ENCODE measurements at places on chromosomes 3 and 15.

DNA sequence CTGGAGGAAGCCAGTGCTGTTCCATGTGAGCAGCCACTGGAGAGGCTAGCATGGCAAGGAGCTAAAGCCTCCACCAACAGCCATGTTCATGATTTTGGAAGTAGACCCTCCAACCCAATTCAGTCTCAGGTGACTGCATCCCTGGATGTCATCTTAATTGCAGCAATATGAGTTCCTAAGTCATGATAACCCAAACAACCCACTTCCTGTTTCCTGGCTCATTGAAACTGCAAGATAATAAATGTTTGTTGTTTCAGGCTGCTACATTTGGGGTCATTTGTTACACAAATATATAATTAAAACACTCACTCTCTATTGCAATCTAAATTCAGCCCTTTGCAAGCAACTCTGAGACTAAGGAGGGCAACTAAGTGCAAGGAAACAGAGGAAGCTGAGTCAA is 62.4 kb upstream of the SLC24A5 start:
- no peak for DNase-seq

DNA sequence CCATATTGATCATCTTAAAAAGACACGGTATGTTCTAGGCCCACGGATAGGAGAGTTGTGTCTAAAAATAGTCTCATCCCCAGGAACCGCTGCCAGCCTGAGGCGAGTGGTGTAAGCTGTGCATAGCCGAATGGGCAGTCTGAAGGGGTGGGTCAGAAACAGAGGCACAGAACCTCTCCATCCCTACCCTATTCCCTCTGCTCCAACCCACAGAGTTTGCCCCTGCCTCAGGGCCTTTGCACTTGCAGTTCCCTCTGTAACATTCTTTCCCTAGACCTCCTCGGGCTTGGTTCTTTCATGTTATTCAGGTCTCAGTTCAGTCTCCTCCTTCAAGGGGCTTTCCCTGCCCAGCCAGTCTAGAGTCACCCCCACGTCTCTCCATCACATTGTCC is 4.8 kb downstream of the SCN5A start:
- no peak for DNase-seq

DNA sequence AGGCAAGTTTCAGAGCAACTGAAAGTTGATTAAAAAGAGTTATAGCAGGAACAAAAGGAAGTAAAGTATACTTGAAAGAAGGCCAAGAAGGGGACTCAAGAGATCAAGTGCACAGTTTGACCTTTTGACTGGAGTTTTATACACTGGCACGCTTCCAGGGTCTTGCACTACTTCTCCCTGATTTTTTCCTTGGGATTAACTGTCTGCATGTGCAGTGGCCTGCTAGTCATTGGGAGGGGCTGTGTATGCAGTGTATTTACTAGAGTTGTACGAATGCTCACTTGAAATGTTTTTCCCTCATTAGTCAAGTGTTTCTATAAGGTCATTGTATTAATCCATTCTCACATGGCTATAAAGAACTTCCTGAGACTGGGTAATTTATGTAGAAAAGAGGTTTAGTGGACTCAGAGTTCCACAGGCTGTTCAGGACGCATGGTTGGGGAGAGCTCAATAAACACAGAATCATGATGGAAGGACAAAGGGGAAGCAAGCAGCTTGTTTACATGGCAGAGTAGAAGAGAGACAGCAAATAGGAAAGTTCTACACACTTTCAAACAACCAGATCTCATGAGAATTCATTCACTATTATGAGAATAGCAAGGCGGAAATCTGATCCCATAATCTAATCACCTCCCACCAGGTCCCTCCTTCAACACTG is 571.8 kb downstream of the ZPLD1 start:
- DNase-seq: no peak

- DNase-seq: no peak
Observed at GRCh38 chr3:155308831-155309230, 15.3 kb upstream of the STRIT1 start.

DNA sequence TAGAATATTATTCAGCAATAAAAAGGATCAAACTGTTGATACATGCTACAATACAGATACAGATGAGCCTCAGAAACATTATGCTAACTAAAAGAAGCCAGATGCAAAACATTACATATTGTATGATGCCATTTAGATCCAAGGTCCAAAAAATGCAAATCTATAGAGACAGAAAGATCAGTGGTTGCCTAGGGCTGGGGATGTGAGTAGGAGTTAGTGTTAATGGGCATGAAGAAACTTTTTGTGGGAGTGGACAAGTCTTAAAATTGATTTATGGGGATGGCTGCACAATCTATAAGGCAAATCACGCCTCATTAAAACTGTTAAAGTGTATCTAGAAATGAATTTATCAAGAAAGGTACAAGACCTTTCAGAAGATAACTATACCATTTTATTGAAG is 45.0 kb downstream of the EHHADH start:
- no peak for DNase-seq

DNA sequence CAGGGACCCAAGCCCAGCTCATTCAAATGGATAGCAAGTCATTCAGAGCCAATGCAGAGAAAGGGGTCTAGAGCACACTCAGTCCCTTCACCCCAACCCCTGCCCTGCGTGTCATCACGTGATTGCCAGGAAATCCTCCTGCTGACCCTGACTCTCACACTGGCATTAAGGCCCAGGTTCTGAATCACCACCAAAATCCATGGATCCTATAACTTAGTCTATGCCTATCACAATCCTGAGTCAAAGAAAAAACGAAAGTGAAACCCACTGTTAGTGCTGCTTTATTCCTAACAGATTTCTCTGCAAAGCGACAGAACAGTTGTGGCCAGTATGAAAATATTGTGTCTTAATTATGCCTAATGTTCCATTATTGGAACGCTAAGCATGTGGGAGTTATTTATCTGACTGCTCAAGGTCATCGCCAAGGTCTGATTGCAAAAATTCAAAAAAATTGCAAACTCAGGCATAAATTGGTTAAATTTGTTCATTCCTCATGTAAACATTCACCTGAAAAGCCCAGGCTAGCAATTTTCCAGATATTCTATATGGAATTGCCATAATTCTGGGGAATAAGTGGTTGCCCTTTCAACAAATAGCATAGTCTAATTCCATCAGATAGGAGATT is 108.7 kb upstream of the EIF1B start:
- no peak for DNase-seq

GRCh38 chr3:141407047-141407446 is 38.7 kb downstream of the ZBTB38 start:
- DNase-seq: no peak

DNA sequence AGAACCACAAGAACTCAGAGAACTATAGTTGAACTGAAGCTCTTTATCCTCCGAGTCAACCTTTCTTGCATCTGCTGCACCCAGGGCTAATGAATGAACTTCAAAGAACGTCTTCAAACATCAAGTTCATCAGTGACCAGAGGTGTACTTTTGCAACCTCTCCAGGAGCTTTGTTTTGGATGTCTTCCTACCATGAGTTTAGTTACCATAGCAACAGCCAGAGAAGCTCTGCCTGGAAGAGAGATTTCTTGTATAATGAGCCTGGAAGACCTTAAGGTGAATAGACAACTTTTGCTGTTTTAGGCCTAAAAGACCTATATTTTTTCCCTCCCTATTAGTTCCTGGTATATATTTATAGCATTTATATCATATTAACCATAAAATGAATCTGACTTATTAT is 9.1 kb downstream of the ACTC1 start:
- DNase-seq: no peak

DNA sequence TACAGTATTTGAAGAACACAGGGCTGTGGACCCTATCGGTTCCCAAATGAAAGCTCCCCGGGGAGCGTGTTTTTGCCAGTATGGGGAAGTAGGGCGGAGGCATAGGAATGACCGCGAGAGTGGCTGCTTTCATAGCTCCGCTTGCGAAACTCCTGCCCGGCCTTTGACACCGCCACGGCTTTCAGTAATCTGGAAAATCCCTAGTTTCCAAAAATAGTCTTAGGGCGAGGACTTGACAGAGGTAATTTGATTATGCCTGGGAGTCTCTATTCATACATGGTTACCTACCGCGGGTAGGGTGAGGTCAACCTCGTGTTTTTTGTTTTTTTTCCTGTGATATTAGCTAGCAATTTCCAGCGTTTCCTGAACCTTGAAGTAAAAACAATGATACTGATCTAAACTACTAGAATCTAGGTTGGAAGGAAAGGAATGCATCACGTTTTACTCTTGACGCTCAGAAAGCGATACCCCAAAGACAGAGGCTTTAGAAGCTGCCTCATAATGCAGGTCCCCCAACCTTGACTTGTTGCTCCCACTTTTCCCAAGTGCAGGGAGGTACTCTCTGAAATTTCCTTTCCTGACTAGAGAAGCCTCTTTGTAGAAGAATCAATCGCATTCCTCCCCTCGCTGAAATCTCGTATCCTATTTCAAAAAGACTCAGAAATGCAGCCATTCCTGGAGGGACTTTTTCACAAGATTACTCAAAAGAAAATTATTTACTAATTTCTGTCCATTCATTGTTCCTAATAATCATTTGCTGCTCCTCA is 894 bp upstream of the CCNL1 start:
- DNase-seq: peak; percentile 60

DNA sequence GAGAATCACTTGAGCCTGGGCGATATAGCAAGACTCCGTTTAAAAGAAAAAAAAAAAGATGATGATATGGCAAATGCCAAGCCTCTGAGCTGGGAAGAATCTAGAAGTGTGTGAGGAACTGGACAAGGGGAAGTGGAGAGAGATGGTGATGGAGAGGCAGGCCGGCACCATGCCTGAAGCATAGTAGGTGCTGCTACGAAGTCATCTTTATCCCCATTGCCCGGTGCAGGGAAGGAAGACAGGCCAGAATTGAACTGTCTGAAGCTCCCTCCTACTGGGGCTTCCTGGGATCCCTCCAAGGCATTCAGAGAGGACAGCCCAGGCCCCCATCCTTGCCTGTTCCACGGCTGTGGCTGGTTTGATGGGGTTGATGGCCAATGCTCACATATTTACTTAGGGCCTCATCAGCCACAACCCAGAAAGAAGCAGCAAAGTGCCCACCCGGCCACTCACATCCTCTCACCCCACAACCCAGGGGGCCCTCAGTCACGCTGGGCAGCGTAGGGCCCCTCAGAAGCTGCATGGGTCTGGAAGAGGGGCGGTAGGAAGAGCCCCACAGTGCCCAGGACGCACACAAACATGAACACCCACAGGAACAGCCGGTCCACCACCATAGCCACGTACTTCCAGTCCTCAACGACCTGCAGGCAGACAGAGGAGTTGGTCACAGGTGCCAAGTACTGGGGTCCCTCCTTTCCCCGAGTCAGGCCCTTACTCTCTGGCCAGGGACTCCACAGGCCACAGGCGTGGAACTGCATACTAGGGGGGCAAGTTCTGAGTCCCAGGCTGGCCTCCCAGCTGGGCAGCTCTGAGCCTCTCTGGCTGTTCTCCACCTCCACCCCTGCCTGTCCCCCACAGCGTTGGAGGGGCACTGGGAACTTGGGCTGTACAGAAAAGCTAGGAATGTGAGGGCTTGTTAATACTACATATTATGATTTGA is 4.1 kb upstream of the CHRNA3 start:
- DNase-seq: no peak

DNA sequence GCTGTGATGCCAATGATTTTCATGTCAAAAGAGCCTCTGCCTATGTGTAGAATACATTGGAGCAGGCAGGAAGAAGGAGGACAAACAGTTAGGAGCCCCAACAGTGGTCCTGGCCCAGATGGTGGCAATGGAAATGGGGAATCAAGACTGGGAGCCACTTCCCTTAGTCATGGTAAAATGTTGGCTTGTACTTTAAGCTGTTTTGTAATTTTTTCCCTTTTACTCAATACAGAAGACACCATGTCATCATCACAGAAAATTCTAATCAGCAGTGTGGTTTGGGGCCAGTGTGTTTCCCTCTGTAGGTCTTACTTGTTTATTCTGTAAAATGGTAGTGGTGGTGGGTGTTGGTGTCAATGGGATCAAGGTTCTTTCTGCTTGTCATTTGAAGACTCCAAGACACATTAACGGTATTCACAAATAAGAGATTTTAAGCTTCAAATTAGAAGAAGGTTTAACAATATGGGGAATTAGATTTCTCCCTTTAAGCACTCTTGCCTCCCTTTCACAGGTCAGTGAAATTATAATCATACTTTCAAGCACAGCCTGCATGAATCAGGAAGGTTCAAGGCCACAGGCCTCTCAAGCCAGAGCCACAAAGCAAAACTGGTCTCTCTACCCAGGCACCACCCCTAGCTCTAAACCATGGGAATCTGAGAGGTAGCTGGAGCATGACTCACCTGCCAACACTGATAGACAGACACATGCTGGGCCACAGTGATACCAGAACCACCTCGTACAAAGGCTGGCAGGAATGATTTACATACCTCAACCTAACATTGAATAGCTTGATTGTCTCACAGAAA is 24.9 kb downstream of the SIAH2 start:
- no peak for DNase-seq

- DNase-seq: no peak
Observed at GRCh38 chr3:177711637-177712036, 514.4 kb upstream of the TBL1XR1 start.

GRCh38 chr3:90011131-90011530 is 903.7 kb downstream of the EPHA3 start:
- no peak for DNase-seq

DNA sequence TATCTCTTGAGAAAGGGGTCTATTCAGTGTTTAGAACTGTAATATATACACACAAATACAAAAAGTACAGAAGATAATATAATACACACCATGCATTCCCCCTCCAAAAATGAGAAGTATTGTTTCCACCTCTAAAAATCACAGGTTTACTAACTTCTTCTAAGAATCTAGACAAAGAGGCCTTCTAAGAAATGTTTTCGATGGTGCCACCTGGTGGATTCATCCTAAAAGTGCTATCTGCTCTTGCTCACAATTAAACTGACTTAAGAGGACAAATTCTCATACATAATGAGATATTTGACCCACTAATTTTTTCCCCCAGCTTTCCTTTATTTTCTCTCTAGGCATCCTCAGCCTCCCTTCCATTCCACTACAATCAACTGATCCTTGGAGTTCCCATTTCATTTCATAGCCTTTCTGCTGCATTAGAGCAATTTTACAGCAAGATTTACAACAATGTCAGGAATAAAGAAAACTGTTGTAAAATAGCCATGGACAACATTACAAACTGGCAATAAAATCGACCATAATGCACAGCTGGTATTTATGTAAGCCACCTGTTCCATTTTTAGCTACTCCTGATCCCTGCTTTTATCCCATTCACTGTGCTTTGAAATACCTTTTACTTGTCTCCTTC is 124.6 kb downstream of the ARRDC4 start:
- DNase-seq: peak; percentile 26

- DNase-seq: peak; percentile 34
Observed at GRCh38 chr3:64533617-64534317, 154.0 kb downstream of the ADAMTS9 start.

DNA sequence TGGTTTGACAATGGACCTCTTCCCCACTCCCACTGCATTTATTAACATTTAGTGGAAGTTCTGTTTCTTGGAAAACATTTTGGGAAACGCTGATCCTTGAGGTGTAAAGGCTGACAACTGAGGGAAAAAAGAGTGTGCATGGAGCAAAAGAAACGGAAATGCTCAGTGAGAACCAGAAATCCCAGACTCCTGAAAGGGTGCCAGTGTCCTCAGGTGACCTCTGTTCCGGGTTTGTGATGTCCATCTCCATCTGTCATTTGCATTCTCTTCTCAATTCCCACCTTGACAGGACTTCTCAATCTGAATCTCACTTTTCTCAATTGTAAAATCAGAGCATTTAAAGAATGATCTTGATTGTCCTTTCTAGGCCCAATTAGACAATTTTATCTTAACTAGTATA is 71.1 kb upstream of the FAM3D start:
- DNase-seq: no peak

Data from HuH-7 (cell line).